ENCODE measurements at places on chromosomes 12 and 14.

DNA sequence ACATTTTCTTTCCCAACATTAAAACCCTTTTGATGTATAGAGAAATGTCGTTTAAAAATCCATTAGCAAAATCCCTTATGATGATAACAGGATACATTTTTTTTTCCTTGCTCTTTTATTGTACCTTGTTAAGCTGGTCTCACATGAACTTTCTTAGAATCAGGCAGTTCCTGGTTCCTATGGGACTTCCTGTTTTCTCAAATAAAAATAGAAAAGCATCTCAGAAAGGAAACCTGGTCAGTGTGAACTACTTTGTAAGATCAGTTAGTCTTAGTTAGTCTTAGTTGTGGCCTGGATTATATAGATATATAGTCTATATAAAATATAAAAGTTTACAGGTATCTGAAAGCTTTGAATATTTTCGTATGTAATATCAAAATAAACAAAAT, 40.3 kb downstream of the LEMD3 start:
- no peak for DNase-seq

DNA sequence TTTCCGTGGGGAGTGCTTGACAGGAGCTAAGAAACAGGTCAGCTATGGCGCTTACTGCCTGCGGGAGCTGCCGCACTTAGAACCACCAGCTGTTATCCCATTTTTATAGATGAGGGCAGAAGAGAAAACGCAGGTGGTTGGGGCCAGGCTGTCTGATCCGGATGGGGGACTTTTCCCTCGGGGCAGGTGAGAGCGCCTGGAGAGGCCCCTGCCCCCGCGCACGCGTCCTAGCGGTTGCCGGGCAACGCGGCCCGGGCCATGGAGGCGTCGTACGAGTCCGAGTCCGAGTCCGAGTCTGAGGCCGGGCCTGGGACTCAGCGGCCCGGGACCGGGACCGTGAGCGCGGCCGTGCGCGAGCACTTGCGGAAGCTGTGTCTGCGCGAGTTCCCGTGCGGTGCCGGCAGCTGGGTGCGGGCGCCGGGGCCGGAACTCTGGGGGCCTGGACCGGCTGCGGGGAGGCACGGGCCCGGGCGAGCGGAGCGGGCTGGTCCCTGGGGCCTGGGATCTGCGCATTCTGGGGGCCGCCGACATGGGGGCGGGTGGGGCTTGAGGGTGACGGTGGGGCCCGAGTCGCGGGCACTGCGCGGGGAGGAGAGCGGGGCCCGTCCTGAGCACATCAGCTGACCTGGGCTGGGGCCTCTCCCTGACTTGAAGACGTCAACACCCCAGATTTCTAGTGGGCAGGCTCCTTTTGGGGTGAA, at the start of gene LRRC43:
Gene LRRC43, plus strand, starts transcription at position 237 of the 701 bp plus-strand sequence. Its CDS starts 22 bp downstream, at position 259.
- DNase-seq: peak; percentile 12

GRCh38 chr12:98228683-98229539, 286.5 kb upstream of the TMPO start:
- peak; percentile 30 for DNase-seq

DNA sequence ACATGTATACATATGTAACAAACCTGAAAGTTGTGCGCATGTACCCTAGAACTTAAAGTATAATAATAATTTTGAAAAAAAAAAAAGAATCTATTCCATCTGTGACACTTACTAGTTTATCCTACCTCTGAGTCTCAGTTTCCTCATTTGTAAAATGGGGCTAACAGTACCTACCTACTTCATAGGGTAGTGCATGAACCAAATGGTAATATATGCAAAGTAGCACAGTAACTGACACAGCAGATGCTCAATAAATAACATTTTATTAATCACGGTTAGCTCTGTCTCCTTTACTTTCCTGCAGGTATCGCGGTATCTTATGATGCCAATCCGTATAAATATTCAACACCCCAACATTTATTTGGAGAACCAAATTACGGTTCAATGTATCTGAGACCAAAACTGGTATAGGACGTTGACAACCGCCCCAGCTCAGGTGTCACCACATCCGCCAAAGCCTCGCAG, 703 bp downstream of the TMED10 start:
- DNase-seq: no peak

DNA sequence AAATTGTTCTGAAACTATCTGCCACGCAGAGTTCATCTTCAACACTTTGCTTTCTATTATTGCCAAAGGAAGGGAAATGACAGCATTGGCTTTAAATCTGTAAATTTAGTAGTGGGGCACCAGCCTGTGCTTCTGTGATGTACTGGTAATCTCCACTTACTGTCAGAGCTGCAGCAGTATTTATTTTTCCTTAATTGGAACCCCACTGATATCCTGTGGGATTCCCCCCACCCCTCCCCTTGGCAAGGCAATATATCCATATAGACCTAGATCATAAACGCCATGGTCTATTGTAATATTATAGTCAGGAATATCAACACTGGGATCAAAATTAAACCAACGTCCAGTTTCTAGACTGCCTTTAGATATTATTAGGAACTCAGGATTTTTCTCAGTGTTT, 96.7 kb downstream of the RMST start:
- no peak for DNase-seq
